Neural progenitor cell (in vitro differentiated cells): ENCODE measurements at places on chromosomes 12 and 14. TPM values are rescaled to one million over a fixed set of nuclear protein-coding genes. Genes with fewer than 3 reads are reported as not detected.

- peak; percentile 83 for DNase-seq
Measured at GRCh38 chr12:111297703-111298426, 71.0 kb downstream of the PHETA1 start.

DNA sequence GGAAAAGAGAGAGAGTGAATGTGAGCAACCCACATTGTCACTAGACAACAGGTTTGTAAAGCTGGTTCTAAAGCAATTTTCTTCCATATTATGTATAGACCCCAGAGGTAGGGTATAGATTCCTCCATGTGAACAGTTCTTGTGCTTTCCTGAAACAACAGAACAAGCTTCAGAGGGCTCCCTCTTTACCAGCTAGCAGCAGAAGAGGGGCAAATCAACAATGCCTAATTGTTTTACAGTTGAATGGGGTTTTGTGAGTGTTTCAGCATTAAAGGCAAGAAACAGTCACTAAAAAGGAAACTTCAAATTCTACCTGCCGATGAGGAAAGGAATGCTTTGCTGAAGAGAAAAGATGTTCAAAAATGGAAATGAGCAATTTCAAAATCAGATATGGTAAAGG lies 341.2 kb upstream of the KITLG start:
- peak; percentile 20 for DNase-seq

- no peak for DNase-seq
Measured at GRCh38 chr14:78747813-78748212, 577.6 kb downstream of the NRXN3 start.

DNA sequence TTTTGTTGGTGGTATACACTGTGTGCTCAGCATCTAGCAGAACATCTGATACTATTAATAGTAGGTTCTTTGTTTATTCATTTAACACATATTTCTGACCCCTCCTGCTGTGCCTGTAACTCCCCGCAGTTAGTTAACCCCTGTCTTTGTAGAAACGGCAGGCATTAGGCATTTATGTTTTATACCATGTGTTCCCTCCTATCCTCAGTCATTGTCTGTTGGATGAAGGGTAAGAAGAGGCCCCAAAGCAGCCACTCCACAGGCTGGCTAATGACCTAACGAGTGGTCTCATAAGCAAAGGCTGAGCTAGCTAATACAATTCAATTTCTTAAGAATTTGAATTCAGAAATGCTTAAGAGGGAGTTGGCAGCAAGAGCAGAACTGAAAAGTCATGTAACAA lies 170.8 kb downstream of the TMX1 start:
- DNase-seq: no peak

IFI27L2 gene
- total RNA-seq: 24.7 and 73.7 TPM in 2 replicates

AQP2 gene
- total RNA-seq: not detected in 2 replicates
